Left lung (tissue), 14 donors: ENCODE measurements at places on chromosomes 11 and 22. TPM values are rescaled to one million over a fixed set of nuclear protein-coding genes. Genes with fewer than 3 reads are reported as not detected.

The RGL4 gene
- total RNA-seq: 4.6 TPM

The GAL3ST1 gene
- total RNA-seq: 1.8 TPM

The PNPLA3 gene
- total RNA-seq: 2.4 TPM

The RIC3 gene
- total RNA-seq: 8.2 TPM

The NXPE2 gene
- total RNA-seq: not detected

The MS4A4A gene
- 57.5 TPM for total RNA-seq

The FAM83F gene
- 0.64 TPM for total RNA-seq

The P2RX6 gene
- total RNA-seq: 0.20 TPM

The STIM1 gene
- 52.9 TPM for total RNA-seq

The SLC22A9 gene
- not detected for total RNA-seq

The INPPL1 gene
- total RNA-seq: 159 TPM

The CASP1 gene
- total RNA-seq: 56.8 TPM

DNA sequence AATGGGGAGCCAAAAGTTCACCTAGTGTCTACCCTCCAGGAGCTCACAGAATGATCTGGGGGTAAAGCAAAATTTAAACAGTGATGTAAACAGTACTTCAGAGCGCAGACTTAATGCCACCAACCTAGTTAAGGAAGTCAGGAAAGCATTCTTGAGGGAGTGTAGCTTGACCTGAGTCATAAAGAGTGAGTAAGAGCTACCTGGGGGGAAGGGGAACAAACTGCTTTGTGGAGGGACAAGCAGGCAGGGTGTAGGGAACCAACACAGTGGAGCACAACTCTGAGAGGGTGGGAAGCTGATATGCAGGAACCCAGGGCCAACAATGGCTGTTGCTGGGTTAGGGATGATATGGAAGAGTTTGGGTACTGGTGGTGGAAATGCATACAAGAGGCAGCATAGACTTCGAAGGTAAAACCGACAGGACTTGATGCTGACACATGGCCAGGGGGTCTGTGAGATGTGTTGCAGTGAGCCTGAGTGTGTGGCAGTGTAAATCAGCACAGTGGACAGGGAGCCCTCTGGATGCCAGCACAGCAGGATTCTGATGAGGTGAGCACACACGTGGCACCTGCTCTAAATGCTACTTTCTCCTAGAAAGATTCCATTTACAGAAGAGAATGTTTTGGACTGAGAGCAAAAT, 58.3 kb upstream of the CYP2D6 start:
- DNase-seq: no peak

GRCh38 chr11:72724021-72724551, 28.1 kb downstream of the ARAP1 start:
- no peak for DNase-seq

DNA sequence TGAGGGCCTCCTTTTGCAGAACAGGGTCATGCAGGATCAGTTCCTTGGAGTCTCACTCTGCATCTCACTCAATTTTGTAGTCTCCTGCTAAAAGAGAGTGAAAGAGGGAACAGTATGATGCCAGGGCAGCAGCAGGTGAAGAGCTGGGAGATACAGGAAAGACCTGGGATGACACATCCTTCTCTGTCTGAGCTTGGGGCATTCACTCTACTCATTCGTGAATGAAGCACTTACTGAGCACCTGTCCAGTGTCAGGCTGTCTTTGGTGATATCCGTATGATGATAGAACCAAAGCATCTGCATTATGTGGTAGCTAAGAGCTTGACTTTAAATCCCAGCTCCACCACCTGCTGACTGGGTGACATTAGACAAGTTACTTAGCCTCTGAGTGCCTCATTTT, 14.4 kb downstream of the SREBF2 start:
- DNase-seq: no peak

DNA sequence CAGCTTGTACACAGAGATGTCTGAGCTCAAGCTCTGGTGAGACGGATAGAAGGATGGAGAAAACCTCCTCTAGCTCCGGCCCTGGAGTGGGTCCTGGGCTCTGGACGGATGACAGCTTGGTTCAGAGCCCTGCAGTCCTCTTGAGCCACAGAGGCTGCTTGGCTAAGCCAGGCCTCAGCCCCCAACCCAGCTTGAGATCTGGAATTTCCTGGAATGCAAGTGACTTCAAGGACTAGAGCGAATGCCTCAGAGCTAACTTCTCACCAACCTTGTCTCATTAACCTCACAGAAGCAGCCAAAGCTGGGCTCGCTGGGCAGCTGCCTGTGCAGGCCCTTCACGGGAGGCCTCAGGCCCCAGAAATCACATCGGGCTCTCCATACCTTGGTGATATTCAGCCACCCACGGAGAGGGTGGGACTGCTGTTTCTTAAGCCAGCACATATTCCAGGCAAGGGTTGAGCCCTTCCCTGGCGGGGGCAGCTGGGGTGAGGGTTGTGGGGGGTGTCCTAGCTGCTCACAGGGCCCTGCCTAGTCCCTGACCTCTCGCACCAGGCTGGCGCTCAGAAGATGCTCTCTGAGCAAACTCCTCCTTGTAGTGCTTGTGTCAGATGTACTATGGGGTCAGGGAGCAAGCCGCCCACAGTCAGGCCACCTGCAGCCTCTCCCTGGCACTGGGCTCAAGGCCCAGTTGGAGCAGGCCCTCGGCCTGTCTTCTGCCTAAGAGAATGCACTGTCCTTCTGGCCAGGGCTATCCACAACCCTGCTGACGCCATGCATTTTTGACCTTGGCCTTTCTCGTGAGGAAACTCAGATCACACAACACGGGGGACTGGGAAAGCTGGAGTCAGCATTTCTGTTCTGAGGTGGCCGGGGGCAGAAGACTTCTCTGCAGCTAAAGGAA, 73.6 kb upstream of the TTLL12 start:
- DNase-seq: no peak

GRCh38 chr11:110977661-110978060, 265.4 kb upstream of the ARHGAP20 start:
- no peak for DNase-seq

DNA sequence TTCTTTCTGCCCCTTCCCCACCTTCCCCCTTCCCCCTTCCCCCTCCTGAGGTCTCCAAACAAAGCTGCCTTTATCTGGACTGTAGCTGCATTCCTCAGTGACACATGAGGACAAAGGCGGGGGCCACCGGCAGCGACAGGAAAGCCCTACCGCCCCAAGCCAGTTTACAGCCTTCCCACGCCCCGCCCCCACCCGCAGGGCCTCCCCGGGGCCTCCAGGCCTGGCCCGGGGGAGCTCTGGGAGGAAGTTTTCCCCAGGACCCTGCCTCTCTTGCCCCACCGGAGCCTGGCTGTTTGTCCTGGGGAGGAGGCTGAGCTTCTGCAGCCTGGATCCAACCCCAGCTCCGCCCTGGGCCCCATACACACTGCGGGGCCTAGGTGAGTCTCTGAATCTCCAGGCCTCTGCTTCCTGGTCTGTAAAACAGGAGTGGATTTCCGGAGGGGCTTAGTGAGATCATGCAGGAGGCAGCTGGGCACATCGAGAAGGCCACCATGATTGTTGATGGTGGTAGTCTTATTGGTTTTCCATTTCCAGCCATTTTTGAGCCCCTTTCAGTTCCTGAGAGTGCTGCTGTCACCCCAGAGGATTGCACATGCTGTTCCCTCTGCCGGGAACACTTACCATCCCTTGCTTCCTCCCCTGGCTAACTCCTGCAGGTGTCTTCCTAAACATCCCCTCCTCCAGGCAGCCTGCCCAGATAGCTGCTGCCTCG, 130.7 kb downstream of the MN1 start:
- no peak for DNase-seq

DNA sequence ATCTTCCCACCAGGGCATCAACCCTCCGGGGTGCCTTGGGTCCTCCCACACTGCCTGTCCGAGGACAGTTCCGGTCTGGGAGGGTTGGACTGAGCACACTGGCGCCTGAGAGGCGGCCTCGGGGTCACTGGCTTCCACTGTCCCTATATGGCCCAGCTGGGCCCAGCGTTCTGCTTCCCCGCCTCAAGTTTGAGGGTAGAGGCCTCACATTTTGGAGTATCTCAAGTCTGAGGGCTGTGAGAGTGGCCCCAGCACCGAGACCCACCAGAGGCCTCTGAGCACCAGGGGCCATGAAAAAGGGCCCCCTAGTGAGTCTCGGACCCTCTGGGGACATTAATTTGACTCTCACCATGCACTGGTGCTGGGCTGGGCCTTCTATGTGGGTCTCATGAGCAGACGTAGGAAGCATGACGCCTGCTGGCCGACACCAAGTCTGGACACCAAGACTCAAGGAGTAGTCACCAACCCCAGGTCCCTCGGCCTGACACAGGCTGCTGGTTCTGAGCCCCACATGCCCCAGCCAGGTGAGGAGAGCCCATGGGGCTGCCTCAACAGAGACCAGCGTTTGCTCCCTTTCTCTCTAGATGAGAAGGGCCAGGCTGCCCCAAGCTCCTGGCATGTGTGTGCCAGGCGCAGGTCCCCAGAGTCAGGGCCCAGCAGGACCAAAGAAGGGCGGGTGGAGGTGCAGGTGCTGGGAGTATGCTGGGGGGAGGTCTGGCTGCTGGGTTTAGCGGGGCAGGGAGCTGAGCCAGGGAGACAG, 27.5 kb downstream of the ARVCF start:
- DNase-seq: no peak

GRCh38 chr11:128720522-128720985, 26.7 kb downstream of the FLI1 start:
- no peak for DNase-seq

DNA sequence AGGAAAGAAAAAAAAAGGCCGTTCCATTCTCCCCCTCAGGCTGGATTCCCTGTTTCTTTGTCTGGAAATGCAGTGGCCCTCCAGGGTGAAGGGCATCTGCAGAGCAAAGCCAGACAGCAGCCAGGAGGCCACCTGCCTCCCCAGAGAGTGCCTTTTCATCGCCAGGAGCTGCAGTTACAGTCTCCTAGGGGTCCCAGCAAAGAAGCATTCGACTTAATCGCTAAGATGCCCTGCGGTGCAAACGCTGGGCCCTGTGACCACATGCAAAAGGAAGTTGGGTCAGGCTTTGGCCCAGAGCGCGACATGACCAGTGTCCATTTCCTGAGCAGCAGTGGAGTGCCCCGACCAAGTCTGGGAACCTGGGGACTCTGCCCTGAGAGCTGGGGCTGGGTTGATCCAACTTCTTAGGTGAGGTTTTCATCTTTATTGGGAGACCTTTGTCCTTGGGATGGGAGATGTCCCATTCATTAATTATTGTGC, 304.6 kb downstream of the OPCML start:
- no peak for DNase-seq

- peak; percentile 89 for DNase-seq
These were observed 10.6 kb downstream of the TMEM184B start for GRCh38 chr22:38262051-38262795.

GRCh38 chr22:30694171-30694639, 469 bp upstream of the OSBP2 start:
- peak; percentile 70 for DNase-seq

GRCh38 chr11:33944693-33945424, 53.0 kb upstream of the LMO2 start:
- no peak for DNase-seq

GRCh38 chr11:84581083-84581482, 1046.1 kb downstream of the DLG2 start:
- DNase-seq: no peak

GRCh38 chr11:121656328-121657090, 203.7 kb upstream of the SORL1-AS1 start:
- DNase-seq: no peak

GRCh38 chr11:76680518-76681425, 10.2 kb upstream of the LRRC32 start:
- DNase-seq: peak; percentile 53

DNA sequence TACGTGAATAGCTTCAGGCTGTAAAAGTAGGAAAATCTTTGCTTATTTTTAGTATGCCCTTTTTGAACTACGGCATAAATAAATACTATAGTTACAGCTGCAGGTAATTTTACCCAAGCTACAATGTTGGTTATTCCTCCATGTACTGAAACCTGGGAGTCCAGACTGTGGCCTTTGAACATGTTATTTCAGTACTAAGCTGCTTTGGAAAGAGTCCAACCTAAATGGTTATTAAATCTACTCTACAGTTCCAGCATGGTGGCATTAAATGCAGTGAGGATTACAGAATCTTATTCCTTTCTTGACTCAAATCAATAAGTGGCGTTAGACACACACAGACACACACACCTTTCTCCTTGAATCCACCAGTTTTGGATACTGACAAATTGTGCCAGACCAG, 165.1 kb downstream of the MSANTD4 start:
- no peak for DNase-seq

DNA sequence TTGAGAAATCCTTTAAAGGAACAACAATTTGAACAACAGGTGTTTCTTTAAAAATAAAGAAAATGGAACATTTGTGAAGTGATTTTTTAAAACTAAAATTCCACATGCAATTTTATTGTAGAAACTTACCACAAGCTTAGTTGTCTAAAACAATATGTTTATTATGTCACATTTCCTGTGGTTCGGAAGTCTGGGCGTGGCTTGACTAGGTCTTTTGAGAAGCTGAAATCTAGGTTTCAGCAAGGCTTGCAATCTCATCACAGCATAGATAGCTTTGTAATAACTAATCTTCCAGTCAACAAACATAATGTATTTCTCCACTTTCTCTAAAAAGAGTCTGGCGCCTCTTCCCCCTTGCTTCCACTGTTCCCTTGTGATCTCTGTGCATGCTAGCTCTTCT, 27.0 kb downstream of the MS4A6A start:
- no peak for DNase-seq

- DNase-seq: peak; percentile 58
These were observed 59.1 kb downstream of the WNT11 start for GRCh38 chr11:76147106-76147740.

- no peak for DNase-seq
These were observed 9.2 kb downstream of the FXYD2 start for GRCh38 chr11:117815262-117815803.

GRCh38 chr22:44572414-44573207, 74.6 kb upstream of the RTL6 start:
- no peak for DNase-seq
